ENCODE measurements at places on chromosomes 5 and 9. TPM values are rescaled to one million over a fixed set of nuclear protein-coding genes. Genes with fewer than 3 reads are reported as not detected.

The TPD52L3 gene
- not detected for total RNA-seq

The FGF18 gene
- total RNA-seq = not detected

The SLC46A2 gene
- total RNA-seq = not detected

The TMEM174 gene
- not detected for total RNA-seq

The BTNL9 gene
- not detected for total RNA-seq

The PPP3R2 gene
- total RNA-seq = not detected

Data from pericardium fibroblast (primary cell).